ENCODE measurements at places on chromosomes 4 and X.

- no peak for DNase-seq
These were observed 7.5 kb downstream of the NEK1 start for GRCh38 chr4:169604903-169605331.

- no peak for DNase-seq
These were observed 39.6 kb downstream of the ZNF827 start for GRCh38 chr4:145898926-145899531.

- no peak for DNase-seq
These were observed 28.4 kb downstream of the DDX60L start for GRCh38 chr4:168451744-168452390.

DNA sequence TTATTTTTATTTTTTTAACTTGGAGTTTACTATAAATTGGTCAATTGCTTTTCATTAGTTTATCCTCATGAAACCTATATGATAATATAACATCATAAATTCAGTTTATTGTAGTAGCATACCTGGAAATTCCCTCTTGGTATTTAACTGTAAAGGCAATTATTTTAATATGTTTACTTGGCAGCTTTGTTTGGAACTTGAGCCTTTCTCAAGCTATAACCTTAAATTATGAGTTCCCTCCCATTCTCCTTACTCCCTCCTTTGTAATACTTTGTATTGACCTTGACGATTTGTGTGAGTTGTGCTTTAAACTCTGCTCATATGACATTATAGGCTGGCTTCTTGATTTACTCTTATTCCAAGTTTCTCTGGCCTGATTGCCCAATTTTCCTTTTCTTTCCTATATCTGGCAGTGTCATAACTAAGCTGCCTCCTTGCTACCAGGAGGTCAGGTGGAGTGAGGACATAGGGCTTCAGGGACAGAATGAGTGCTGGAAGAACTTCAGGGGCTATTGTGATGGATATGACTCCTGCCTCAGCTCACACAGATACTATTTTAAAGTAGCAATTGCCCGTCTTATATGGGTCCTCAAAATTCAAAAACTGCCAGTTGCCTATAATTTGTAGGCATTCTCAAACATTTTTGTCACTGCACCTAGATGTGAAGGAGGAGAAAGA is 77.7 kb downstream of the RAP1GDS1 start:
- no peak for DNase-seq

- DNase-seq = no peak
These were observed 47.6 kb downstream of the THOC2 start for GRCh38 chrX:123685232-123685631.

DNA sequence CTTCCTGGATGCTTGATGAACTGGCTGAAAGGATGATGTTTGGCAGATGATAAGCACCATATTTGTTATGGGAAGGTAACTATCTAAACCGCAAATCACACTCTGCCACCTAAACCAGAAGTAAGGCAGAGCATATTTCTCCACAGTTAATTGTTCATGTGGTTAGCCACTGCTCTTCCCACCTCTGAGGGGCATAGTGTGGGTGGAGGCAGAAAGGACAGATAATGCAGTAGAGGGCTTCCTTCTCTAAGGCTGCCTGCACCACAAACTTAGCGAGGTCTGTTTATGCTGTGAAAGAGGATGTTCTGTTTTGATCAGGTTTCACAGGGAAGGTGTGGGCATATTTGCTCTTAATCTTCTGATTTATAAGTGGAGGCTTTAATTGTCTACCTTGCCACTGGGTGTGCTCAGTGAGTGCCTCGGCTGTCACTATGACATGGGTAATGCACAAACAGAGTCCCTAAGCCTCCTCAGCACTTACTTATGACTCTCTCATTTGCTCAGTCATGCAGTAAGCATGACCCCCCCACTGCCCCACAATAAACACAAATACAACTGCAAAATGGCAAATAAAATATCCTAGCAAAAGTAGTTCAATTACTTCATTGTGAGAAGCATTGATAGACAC is 401.0 kb downstream of the TMA16 start:
- DNase-seq = peak; percentile 0

DNA sequence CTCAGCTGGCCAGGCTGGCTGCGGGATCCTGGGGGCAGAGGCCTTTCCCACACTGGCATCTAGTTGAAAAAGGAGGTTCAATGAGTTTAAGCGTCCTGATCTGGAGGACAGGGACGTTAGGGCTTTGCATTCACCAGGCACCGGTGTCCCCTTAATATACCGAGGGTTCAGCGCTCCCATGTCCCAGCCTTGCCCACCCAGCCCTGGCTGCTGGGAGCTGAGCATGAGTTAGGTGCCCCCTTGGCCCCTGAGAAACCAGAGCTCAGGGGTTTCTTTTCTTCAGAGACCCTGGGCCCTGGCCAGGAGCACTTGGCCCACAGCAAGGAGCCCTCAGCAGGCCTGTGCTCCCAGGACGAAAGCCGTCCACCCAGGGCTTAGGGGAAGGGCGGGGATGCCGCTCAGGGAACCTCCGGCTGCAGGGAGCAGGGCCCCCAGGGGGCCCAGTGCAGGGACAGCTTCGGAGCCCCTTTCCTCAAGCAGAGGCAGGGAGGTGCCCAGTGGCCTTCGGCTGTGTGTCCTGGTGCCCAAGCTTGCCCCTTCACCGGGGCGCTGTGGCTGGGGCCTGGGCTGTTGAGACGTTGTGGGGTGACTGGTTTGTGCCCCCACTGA is 20.9 kb upstream of the DUSP9 start:
- DNase-seq = no peak

DNA sequence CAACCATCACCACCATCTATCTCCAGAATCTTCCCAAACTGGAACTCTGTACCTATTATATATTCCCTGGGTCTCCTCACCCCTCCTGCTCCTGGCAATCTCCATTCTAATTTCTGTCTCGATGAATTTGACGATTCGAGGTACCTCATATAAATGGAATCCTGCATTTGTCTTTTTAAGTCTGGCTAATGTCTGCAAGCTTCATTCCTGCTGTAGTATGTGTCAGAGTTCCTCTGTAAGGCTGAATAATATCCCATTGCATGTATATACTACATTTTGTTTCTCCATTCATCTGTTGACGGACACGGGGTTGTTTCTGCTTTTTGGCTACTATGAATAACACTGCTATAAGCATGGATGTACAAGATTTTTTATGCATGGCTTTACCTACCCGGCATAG is 19.5 kb downstream of the PRKG2 start:
- no peak for DNase-seq

- DNase-seq = no peak
These were observed 48.0 kb upstream of the MAP3K15 start for GRCh38 chrX:19563327-19563726.

GRCh38 chr4:94447754-94448411 is 3.9 kb upstream of the PDLIM5 start:
- no peak for DNase-seq

GRCh38 chrX:100946299-100946927 is 17.7 kb upstream of the XKRX start:
- no peak for DNase-seq

- DNase-seq = no peak
These were observed 72.4 kb upstream of the TLR2 start for GRCh38 chr4:153611679-153612078.

- DNase-seq = no peak
These were observed 34.3 kb downstream of the GPC4 start for GRCh38 chrX:133380711-133381619.

- no peak for DNase-seq
These were observed 172.6 kb downstream of the RBM46 start for GRCh38 chr4:154953691-154954090.

DNA sequence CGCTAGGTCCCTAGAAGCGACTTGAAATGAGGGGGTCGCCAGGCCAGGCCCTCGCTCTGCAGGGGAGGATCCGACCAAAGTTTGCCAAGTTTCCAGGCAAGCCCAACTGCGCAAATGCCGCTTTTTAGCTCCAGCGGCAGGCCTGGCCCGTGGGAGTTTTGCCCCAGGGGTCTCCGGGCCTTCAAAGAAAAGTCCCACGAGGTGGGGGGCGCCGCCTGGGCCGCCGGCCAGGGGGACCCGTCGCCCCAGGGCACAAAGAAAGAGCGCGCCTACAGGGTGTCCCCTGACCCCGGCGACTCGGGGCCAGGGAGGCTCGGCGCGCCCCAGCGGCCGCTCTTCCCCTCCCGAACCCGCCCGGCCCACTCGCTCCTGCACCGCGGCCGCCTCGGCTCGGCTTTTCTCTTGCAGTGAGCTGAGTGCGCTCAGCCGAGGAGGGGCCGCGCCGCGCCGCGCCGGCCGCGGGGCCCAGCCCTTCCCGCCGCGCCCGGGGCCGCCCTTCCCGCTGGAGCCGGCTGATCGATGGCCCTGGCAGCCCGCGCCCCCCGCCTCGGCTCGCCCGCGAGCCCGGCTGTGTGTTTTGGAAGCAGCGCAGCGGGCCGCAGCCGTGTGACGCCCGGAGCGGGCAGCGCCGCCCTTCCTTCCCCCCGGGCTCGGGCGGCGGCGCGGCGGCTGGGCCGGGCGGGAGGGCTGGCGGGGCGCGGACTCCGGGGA is 754 bp upstream of the KLF3 start:
- no peak for DNase-seq

DNA sequence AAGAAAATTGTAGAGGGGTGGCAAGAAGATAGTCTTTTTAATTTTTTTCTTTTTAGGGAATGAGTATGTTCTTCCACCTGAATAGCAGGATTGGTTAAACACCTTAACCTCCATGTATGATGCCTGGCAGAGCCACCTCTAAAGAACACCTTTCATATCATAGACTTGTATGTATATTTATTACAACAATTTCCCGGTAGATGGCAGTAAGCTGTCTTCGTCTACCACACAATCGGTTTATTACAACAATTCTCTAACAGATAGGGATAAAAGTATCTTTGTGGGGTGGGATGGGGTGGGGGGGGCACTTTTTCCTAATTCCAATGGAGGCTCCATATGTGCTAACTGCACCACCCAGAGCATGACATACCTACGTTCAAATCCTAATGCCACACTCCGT is 255.5 kb downstream of the LDB2 start:
- DNase-seq = no peak

- DNase-seq = no peak
These were observed 6.9 kb upstream of the VEGFC start for GRCh38 chr4:176799653-176800052.

- no peak for DNase-seq
These were observed 1047.7 kb upstream of the GRID2 start for GRCh38 chr4:91256043-91256442.

DNA sequence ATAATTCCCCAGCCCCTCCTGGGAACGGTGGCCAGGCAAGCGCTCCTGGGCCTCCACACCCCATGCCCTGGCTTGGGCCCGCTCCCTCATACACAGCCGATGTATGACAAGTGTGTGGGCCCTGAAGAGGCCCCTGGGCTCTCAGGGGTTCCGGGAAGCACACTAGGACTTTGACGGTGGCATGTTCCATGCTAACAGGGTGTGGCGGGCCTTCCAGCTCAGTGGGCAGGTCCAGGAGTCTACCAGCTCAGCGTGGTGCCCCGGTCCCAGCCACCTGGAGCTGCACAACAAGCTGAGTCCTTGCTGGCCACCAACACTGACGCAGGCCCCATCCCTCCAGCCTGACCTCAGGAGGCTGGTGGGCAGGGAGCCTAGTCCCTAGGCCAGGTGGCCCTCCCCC is 24.4 kb upstream of the HMX1 start:
- DNase-seq = no peak

DNA sequence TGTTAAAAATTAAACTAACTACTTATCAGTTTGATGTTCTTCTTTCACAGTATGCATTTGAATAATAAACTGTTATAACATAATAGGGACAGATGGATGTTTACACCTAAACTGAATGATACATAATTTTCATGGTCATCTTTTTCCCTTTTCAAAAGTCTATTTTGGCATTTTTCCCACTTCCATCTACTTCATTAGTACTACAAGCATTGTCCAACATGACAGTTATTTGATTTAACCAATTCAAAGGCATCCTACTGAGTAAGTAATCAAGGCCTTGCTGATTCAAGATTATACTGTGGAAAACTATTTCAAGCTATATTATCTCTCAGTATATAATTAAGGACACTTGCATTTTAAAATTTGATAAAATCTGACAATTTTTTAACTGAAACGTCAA is 212.9 kb downstream of the FAT4 start:
- no peak for DNase-seq

- no peak for DNase-seq
These were observed 26.5 kb downstream of the HAND2 start for GRCh38 chr4:173503330-173504180.

GRCh38 chr4:55682295-55682694 is 46.2 kb upstream of the NMU start:
- no peak for DNase-seq

DNA sequence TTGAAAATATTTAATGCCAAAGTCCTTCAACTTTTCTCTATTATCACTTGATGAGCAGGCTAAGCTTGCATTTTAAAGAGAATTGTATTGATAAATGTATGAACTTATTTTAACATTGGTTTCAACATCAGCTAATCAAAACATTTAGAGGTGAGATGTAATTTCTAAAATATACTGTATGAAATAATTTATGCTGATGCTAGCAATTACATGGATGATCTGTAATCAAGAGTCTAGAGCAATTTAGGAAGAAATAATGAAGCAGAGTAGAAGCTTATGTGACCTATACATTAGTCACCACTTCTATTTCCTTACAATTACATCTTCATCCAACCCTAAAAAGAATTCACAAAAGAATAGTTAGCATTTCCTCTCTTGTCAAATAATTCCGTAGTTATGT is 226.8 kb downstream of the KLHL4 start:
- DNase-seq = no peak

DNA sequence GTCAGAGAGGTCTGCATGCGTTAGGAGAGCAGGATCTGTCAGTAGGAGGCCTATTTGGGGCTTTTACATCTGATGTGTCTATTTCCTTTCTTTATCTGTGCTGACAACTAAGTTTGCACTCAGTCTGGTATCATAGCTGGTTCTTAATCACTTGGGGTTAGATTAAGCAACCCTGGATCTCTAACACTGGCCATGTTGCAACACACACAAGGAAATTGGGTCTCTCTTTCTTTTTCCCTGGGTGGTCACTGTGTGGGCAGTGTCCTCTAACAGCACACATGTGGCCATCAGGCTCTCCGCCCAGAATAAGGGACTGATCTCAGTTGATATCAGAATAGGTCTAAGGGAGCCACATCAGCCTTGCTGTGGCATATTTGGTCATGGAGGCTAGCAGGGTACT is 38.9 kb downstream of the IGFBP7 start:
- no peak for DNase-seq

DNA sequence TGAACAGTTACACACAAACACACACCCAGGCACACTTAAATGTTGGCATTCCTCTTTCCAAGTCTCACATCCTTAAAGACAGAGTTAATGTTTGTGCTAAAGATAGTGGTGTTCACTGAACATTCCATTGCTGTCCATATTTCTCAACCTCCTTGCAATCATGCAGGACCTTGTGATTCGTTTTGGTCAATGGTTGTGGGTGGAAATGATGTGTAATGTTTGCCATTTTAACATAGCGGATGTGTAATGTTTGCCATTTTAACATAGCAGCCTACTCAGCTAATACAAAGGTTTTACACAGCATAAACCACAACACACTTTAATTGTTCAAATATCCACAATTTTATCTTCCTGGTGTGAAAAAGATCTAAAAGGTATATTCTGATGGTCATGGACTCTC is 93.9 kb downstream of the CEP44 start:
- DNase-seq = no peak

Data from stimulated activated CD8-positive, alpha-beta memory T cell treated with anti-CD3 and anti-CD28 coated beads, Interleukin-15, amount 100 ng/mL, for 24 hours (primary cell).